Fibroblast of lung (primary cell): ENCODE measurements at places on chromosomes 4 and X. TPM values are rescaled to one million over a fixed set of nuclear protein-coding genes. Genes with fewer than 3 reads are reported as not detected.

The FAM9B gene
- polyA plus RNA-seq = not detected in 2 replicates

DNA sequence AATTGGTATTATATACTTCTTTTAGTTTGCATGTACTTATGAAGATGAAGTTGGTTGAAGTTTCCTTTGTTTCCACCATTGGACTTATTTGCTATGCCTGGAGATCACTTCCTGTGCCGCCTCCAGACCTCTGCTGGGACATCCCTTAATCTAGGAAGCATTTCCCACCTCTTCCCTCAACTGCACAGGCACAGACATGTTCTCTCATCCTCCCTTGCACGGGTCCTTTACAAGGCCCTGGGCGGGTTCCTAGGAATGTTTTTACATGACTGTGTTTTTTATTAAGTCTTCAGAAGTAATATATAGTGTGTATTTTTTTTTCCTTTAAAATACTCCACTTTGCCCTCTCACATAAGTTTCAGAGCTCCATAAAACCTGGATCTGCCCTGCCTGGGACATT lies 51.0 kb downstream of the TMEM131L start:
- no peak for DNase-seq

DNA sequence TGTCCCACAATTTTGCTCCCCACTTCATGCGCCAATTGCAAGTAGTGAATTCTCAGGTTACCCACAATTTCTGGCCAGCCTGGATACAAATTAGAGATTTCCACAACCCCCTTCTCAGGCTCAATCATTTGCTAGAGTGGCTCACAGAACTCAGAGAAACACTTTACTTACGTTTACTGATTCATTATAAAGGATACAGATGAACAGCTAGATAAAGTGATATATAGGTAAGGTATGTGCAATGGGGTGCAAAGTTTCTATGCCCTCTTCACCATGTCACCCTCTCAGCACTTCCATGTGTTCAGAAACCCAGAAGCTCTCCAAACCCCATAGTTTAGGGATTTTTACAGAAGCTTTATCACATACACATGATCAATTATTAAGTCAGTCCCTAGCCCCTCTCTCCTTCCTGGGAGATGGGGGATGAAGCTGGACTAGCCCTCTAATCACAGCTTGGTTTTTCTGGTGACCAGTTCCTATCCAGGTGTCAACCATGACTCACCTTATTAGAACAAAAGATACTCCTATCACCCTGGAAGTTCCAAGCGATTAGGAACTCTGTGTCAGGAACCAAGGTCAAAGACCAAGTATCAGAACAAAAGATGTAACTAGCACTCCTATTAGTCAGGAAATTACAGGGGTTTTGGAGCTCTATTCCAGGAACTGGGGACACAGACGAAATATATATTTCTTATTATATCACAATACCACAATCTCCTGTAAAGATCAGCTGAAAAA lies 33.5 kb upstream of the PRRG1 start:
- no peak for DNase-seq

The EDA gene
- polyA plus RNA-seq = 0.20 and 0.30 TPM in 2 replicates

GRCh38 chr4:83860200-83860599 lies 324.3 kb downstream of the GPAT3 start:
- DNase-seq = no peak

DNA sequence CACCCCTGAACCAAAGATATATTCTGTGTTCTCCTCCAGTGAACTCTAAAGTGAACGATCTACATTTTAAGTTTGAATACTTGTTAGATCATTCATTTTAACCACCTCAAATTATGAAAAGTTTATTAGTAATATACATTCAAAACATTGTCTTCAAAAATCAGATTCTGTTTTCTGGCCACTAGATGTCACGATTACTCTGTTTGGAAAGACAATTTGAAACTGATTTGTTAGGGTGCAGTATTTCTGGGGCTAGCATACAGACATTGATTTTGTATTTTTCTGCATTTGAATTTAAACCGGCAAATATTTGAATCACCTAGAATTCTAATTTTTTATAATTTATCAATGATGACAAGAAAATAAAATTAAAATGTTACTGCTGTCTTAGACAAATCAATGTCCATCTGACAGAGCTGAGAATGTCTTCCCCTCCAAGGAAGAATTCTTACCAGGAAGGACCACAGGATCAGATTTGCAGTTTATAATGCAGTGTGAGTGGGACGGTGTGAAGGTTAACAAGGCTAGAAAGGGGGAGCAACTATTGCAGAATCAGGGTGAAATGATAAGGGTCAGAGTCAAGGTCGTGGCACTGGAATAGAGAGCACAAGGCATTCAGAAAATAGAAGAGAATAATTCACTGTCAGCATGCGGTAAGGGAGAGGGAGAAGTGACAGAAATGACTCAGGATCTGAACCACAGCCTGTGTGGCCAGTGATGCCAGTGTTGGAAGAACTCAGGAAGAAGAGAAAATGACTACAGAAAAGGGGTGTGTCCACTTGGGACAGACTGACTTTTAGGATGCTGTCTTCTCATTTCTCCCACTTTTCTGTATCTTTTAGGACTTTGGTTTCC lies 91.6 kb downstream of the ANXA10 start:
- peak; percentile 39 for DNase-seq

DNA sequence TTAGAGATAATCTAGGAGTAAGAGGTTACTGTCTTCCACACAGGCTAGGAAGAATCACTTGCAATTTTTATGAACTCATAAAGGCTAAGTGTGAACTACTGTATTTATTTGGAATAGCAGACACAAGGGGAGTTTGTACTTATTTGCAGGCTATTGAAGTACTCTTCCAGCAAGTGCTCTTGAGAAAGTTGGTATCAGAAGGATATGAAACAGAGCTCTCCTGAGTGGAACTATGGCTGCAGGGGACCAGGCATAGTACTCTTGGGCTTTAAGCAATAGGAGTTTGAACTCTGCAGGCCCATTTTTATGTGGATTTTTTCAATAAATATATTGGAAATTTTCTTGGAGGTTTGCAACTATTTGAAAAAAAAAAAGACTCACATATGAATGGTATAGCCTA lies 756.3 kb upstream of the ATOH1 start:
- no peak for DNase-seq

GRCh38 chr4:74283614-74284013 lies 24.7 kb upstream of the EPGN start:
- peak; percentile 44 for DNase-seq

The GYG2 gene
- polyA plus RNA-seq = 8.9 and 10.7 TPM in 2 replicates

- no peak for DNase-seq
These were observed 170.3 kb downstream of the DCTD start for GRCh38 chr4:182746876-182747275.

The SOD3 gene
- polyA plus RNA-seq = 17.2 and 19.6 TPM in 2 replicates

The AMOT gene
- 7.5 and 11.6 TPM in 2 replicates for polyA plus RNA-seq

The IL1RAPL1 gene
- 0.25 and 6.1 TPM in 2 replicates for polyA plus RNA-seq

The RS1 gene
- polyA plus RNA-seq = not detected in 2 replicates

GRCh38 chr4:163755013-163755412 lies 260.5 kb downstream of the TMA16 start:
- peak; percentile 63 for DNase-seq

The MAGEA11 gene
- polyA plus RNA-seq = not detected in 2 replicates

GRCh38 chr4:165204462-165204830 lies 2.9 kb upstream of the KLHL2 start:
- peak; percentile 49 for DNase-seq

GRCh38 chr4:174540175-174540574 lies 17.9 kb upstream of the HPGD start:
- DNase-seq = no peak

The FHIP1A gene
- 0.07 and 0.09 TPM in 2 replicates for polyA plus RNA-seq

GRCh38 chr4:180710628-180711337 lies 1532.4 kb upstream of the TENM3 start:
- DNase-seq = peak; percentile 65

DNA sequence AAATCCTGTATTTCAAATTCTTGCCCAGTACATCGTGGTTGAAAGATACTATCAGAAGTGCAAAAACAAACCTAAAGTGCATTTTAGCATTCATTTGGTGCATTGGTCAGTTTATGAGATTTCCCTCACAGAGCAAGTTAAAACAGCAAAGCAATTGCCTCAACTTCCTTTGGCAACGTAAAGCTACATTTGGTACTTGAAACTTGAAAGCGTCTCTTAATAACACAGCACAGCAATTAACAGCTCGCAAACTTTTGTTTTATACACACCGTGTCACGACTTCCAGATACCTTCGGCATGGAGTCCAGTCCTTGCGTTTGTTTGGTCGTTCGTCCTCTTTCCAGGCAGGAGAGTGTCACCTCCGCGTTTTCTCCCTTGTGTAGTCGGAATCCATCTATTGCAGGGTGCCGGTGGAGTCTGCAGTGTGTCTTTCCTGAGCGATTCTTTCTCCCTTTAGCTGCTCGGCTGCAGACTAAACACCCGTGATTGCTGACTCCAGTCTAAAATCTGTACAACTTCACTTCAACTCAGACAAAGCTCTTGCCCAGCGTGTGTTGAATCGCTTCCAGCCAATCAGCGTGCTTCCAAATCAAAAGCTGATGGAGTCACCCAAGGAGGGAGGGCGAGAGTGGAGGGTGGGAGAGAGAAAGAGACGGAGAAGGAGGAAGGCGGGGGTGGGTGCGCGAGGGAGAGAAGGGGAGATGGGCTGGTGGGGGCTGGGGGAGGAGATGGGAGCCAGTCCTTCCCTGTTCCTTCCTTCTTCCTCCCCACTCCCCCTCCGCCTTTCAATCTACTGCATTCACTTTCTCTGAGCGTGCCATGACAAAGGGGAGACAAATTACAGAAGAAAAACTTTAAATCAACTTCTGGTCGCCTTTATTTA lies at the start of gene PCDH18:
TSS of gene PCDH18 (minus strand) at position 509 of the 883 bp plus-strand sequence. CDS start at position 103, 406 bp downstream.
- DNase-seq = peak; percentile 97

DNA sequence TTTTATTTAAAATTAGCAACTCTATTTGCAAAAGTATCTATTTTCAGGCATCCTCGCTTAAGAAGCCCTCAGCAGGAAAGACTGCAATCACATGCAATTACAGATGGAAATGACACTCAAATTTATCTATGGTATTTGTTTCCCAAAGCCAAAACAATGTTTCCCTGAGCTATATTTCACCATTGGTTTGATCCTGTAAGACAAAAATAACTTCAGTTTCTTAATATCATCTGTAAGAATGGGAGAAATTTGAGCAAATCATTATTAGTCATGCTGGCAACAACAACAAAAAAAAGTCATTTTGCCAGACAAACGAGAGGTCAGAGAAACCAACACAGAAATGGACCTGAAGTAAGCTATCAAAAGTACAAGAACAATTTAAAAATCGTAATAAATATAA lies 204.1 kb downstream of the NR3C2 start:
- DNase-seq = peak; percentile 8

GRCh38 chr4:164572877-164573279 lies 181.1 kb upstream of the SMIM31 start:
- no peak for DNase-seq

DNA sequence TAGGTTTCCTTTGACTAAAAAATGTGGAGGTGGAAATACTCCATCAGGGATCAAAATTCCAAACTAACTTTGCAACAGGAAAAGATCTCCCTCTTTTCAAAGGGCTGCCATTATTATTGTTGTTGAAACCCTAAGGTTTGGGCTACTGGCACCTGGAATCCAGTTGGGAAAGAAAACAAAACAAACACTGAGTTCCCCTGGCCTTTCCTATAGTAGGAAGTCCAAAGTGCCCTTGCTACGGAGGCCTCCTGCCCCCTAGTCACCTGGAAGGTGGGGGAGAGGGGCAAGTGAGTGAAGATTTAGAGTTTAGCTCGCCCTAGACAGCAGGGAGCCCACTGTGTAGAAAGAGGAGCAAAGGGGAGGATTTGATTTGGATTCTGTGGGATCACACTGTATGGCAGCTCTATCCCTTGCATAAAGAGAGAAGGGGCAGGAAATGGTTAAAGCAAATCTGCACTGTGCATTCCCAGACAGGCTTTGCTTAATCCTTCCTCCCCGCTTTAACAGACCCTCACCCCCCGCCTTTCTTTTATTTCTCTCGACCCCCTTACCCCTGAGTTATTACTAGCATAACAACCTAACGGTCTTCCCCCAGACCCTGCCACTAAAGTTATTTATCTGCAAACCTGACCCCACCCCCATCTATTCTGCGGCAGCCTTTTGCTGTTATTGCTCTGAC lies 627 bp upstream of the FAT4 start:
- DNase-seq = no peak

DNA sequence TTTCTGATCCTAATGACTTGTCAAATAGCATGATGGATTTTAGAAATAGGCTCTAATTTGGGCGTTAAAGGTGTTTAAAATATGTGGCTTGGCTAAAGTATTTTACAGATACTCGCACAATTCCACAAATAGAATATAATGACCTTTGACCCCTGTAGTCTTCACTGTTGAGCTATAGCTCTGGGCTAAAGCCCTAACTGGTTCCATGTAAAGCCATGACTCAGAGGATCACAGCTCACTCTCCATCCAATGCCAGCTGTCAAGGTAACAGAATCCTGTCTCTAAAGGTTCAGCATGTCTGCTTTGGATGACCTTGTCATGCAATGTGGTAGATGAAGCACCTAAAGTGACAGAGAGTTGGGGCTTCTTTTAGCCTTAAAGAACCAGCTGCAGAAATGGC lies 42.5 kb downstream of the TLR10 start:
- no peak for DNase-seq

DNA sequence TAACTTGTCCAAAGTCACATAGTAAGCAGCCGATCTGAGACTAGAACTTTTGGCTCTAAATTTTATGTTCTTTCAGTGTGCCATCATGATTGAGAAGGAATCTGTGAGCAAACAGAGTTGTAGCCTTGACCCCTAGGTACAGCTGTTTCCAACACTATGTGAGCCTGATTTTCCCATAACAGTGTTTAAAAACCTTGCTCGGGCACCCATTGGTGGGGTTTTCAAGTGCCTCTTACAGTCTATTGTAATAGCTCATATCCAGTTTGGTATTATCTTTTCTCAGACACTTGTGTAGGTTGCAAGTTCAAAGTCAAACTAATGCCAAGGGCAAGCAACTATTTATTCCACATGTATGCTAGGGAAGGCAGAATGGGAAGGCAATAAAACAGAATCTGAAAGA lies 467.9 kb downstream of the INPP4B start:
- DNase-seq = no peak

The CSN2 gene
- not detected in 2 replicates for polyA plus RNA-seq

- DNase-seq = no peak
These were observed 28.1 kb upstream of the MAMLD1 start for GRCh38 chrX:150334981-150335380.

The CD99 gene
- 477 and 551 TPM in 2 replicates for polyA plus RNA-seq

The HTN1 gene
- not detected in 2 replicates for polyA plus RNA-seq

- no peak for DNase-seq
These were observed 104.6 kb downstream of the DTHD1 start for GRCh38 chr4:36385951-36386571.

The TRAM1L1 gene
- polyA plus RNA-seq = 3.3 and 5.2 TPM in 2 replicates

DNA sequence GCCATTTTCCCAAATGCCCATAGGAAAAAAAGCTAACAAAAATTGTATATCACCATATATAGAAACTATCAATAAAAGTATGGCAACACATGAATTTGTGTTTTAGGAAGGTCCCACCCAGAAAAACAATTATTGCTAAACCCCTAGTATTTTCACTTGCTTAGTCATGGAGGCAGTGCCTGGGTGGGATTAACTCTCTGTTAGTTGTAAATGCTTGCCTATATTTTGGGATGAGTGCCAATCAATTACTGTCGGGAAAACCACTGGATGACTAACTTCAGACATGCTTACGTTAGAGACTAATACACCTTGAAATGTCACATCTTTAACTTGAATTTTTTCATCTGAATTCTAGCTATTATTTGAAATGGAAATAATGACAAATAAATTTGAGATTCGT lies 33.9 kb downstream of the TMPRSS11A start:
- DNase-seq = no peak
